Eye (tissue), 1 donor: ENCODE measurements at places on chromosomes 12 and 14.

- DNase-seq: no peak
Measured at GRCh38 chr12:31772685-31773222, 43.9 kb upstream of the AMN1 start.

DNA sequence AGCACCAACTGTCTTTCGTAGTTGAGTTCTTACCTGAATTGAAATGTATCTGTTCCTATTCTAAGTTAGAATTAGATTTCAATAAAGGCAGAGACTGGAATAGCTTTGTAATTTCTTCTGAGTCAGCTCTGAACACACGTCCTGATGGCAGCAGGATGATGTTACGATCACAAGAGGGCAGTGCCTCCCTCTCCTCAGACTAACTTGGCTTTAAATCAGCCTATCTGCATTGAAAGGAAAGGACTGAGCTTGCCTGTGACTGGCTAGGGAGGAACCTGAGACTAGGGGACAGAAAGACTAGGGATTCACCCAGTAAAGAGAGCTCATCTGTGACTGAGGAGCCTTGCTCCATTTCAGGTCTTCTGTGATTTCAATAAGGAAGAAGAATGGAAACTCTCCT lies 323.7 kb upstream of the OR4E1 start:
- DNase-seq: peak; percentile 20

DNA sequence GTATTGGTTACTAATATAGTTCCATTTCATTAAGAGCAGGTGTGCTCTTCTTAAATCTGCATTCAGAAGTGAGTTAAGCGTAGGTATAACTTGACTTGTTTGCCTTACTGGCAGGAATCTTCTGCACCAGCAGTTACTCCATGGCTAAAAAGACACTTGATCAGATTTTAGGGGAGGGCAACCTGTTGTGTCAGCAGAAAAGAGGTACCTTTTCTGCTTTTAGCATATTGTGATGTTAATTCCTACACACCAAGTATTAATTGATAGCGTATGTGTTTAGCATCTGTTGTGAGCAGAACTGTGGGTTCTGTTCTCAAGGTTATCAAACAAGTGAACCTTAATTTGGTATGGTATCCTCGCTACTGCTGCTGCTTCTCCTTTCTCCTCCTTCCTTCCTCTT lies 38.3 kb downstream of the TTLL5 start:
- DNase-seq: no peak

GRCh38 chr12:111120578-111120977 lies 200.2 kb upstream of the MYL2 start:
- no peak for DNase-seq

- no peak for DNase-seq
Measured at GRCh38 chr14:57209561-57209960, 59.1 kb downstream of the EXOC5 start.

GRCh38 chr14:100629696-100630095 lies 42.5 kb upstream of the BEGAIN start:
- DNase-seq: no peak

DNA sequence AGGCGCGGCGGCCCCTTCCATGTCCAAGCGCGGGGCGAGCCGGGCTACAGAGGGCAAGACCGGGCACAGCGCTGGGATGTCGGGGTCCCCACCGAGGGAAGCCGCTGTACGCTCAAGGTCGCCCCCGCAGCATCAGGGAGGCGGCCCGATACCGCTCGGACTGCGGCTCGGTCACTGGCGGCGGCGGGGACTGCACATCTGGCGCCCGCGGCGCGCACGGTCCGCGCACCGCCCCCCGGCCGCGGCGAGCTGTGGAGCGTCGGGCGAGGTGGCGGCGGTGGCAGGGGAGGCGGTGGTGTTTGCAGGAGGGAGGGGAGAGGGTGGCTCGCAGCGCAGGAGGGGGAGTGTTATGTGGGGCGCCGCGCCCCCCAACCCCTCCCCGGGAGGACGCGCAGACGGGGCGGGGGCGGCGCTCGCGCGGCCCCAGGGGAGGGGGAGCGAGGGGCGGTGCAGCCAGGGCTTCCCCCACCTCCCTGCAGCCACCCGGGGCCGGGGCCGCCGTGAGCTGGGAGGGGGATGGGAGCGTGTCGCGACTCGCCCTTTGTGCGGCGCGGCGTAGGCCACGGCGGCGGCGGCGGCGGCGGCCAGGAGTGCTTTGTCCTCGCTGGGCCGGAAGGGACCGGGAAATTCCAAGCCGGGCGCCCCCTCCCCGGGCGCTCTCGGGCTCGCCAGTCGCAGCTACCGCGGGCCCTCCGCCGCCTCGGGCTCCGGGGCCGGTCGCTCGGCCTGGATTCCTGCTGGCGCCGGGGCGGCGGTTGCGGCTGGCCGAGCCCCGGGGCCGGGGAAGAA lies at the start of gene NUAK1:
TSS of gene NUAK1 (minus strand) at position 322 of the 789 bp plus-strand sequence. CDS start at position 21, 301 bp downstream.
- peak; percentile 94 for DNase-seq

DNA sequence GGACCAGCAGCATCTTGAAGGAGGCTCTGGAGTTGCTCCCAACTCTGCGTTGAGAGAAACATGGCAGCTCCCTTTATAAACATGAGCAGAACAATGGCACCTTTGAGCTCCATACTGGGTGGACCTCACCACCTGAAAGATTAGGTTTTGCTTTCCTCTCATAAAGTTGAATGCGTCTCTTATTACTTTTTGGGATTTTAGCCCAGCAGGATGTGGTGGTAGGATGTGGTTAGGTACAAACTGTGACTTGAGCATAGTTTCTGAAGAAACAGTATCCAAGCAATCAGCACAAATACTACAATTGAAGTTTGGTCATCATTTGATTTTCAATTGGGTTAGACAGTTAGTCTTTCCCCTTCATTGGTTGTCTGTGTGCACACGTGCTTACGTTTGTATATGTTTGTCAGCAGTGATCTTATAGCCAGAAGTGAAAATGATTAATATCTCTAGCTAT lies at the start of gene PRR4:
TSS of gene PRR4 (minus strand) at position 51 of the 454 bp plus-strand sequence. CDS start at position 13, 38 bp downstream.
- DNase-seq: no peak

DNA sequence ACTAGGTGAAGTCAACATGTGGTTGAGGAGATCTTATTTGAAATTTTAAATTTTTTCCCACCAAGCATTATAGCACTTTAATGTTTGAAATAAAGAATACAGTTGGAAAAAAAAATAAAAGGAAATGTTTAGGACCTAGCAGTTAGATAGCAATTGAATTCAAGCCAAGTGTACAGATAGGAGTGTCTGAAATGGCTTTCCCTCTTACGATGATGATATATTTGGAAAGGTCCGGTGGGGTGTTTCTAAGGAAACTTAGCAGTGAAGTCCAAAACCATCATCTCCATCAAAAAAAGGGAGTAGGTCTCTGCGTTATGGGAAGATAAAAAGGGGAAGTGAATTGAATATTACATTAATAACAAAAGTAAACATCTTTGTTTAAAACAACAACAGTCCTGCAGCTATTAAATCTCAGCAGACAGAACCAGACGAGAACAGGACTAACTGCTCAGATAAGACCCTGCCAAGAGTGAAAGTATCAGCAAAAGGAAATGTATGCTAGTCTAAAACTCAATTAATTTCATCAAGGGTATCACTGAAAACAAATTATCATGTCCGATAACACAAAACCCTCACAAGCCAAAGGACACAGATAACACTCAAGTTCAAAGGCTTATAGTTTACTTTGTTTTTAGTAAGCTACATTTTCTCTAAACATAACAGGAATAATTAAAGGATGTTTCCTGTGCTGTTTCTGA lies 242.0 kb downstream of the BMP4 start:
- no peak for DNase-seq

DNA sequence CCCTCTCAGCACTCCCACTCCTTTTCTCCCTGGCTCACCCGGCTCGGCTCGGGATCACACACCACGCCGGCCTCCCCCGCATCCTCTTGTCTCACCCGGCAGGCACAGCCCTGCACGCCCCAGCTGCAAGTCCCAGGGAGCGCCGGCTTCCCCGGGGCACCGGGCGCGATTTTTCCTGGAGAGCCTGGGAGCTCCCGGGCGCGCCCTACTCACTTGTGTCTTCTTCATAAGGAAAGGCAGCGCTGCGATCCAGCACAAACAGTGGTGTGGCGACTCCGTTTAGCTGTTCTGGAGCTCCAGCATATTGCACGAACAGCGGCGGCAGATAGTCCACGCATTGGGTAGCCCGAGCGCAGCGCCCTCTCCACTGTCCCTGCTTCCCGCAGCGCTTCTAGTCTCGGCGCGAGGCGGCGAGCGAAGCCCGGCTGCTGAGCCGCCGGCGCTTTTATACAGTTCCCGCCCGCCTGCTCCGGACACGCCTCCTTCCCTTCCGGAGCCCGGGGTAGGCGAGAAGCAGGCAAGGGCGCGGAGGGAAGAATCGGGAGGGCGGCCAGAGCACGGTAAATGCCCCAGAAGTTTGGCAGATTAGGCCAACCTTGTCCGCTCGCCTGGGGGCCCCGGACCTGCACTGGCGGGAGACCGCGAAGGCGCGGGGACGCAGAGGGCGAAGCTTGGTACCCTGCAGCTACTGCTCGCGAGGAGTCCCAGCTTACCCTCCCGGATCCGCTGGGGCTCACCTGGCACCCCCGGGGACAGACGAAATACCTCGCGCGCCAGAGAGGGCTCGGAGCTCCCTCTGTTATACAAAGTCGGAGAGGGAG lies at the start of gene KITLG:
TSS of gene KITLG (minus strand) at position 421 of the 821 bp plus-strand sequence. CDS start at position 228, 193 bp downstream.
- DNase-seq: peak; percentile 95

- DNase-seq: no peak
Measured at GRCh38 chr12:51374856-51375255, 16.4 kb downstream of the GALNT6 start.

DNA sequence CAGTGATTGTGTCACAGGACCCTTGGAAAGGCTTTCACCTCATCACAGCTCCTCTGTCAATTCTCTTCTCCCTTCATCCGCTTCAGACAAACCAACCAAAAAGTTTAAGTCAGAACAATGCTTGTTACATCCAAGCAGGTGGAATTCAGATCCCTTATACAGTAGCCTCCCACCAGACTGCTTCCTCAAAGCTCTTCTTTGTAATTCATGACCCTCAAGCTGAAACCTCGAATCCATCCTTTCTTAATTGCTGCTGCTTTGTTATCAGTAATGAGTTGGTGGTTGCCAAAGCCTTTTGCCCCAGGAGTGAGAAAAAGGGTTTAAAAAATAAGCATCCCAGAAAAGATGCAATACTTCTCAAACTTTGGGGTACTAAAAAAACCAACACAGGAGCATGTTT lies 9.5 kb downstream of the BEST3 start:
- no peak for DNase-seq

- DNase-seq: no peak
Measured at GRCh38 chr14:20820063-20820904, 17.6 kb upstream of the RNASE1 start.

DNA sequence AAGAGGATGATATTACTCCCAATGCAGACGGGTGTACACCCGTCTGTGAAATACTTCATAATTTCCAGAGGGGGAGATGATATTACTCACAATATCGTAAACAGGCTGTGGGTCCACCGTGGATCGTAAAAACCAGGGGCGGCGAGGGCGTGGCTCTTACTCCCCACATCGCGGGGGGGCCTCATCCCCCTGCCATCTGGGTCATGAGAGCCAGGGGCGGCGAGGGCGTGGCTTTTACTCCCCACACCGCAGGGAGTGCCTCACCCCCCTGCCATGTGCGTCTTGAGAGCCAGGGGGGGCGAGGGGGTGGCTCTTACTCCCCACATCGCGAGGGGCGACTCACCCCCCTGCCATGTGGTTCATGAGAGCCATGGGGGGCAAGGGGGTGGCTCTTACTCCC lies 86.2 kb upstream of the GNG2 start:
- DNase-seq: no peak

DNA sequence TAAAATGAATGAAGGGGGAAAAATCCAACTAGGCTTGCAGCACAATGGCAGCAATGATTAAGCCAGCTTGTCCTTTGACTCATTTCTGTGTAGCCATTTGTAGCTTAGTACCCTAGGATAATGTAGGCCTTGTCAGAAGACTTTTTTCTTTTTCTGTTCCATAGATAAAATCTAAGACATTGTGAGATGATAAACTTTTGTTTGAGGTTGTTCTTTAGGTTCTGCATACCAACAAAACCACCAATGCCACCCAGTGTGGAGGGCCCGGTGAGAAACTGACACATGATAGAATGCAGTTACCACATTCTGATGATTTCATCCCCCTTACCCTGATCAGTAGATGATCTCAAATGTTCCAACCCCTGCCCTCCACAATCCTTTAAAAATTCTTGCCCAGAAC lies 6.6 kb upstream of the KLRD1 start:
- DNase-seq: no peak

GRCh38 chr14:95222151-95222631 lies 64.9 kb upstream of the DICER1 start:
- no peak for DNase-seq

DNA sequence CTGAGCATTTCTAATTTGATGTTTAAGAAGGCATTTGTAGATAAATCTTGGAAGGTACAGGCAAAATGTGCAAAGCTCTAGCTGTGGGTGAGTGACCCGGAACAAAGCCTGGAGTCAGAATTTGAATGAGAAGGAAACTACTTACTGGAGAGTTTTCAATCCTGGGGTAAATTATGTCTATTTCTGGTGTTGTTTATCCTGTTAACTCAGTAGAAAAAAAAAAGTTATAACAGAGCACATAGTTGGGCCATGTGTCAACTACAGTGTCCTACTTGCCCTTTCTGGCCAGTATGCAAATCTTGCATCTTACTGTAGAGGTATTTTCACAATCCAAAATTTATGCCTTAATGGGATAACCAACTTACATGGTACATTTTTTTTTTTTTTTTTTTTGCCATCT lies 182.3 kb downstream of the SYNE2 start:
- DNase-seq: no peak

- DNase-seq: no peak
Measured at GRCh38 chr12:73950507-73950906, 587.1 kb upstream of the ATXN7L3B start.

GRCh38 chr12:61546296-61546695 lies 713.9 kb upstream of the USP15 start:
- DNase-seq: no peak

- no peak for DNase-seq
Measured at GRCh38 chr14:93024493-93024892, 91.2 kb downstream of the ITPK1 start.

DNA sequence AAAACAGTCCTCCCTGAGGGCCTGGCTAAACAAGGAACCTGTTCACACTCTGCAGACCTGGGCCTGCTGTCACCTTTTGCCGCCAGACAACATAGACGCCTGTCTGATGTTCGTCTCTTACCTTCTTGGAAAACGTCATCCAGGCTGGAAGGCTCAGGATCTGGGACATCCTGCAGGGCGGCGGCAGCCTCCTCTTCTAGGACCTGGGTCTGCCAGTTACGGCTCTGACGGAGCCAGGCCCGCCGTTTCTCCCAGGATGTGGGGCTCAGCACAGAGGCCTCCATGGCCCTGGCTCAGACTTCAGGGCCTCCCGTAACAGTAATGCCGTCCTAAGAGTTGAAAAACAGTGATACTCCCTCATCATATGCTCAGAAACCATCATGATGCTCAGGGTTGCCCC lies 10.3 kb downstream of the TESPA1 start:
- DNase-seq: no peak

DNA sequence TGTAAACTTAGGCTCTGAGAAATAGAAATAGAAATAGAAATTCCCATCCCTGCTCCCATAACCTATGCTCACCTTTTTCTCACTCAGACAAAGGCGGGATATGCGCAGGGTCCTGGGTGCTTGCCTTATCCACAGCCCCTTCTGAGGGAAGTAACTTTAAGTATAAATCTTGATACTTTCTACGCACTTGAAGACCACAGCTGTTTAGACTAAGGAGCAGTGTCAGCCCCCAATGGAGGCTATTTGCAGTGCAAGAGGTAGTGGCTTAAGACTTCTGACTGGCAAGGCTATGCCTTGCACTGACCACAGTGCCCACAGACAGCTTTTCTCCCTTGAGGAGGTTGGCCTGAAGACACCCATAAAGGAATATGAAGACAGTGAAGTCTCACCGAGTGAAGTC lies 35.2 kb downstream of the ASCL1 start:
- no peak for DNase-seq
